ENCODE measurements at places on chromosomes 2 and 18. TPM values are rescaled to one million over a fixed set of nuclear protein-coding genes. Genes with fewer than 3 reads are reported as not detected.
A peak's percentile ranks its signal among the peaks of the same experiment; 100 is the strongest.

GRCh38 chr2:124327303-124327702 lies 302.2 kb downstream of the CNTNAP5 start:
- no peak for DNase-seq

GRCh38 chr2:84652431-84652830 lies 136.1 kb downstream of the DNAH6 start:
- DNase-seq = no peak

DNA sequence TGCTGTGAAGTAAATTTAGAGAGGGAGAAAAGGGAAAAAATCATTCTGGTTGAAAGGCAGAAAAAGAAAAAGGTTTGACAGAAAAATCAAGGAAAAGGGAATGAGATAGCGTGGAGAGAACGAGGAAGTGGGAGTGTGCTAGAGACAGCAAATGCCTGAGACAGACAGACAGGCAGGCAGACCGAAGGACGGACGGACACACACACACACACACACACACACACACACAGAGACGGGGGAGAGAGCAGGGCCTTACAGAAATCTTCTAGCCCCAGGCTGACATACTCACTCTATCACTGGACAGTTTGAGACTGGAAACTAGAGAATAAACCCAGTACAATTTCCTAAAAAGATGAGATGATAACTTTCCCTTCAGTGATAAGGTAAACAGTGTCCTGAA lies 238.4 kb downstream of the ZNF521 start:
- no peak for DNase-seq

MATN3 gene
- 0.25 TPM for total RNA-seq

- peak; percentile 92 for DNase-seq
These were observed at the start of gene IL18R1 for GRCh38 chr2:102355526-102356380. IL18R1 (plus strand) TSS chr2:102355796; CDS start chr2:102362661, 6,865 bp downstream.

NEU2 gene
- not detected for total RNA-seq

DNA sequence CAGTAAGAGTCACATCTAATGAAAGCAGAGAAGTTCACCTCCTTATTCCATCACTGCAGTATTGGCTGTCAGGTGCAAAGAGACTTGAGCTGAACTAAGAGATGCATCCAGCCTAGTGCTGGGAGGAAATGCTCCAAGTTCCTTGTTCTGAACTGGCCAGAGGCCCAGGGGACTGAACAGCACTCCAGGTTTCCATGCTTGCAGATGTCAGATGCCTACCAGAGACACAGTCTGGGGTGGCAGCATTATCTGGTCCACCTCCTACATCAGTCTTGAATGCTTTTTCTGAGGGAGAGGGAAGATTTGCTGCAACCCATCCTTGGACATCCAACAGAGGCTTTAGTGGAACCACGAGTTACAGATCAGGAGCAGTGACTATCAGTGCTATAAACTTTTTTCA lies 331.3 kb downstream of the CYRIA start:
- DNase-seq = no peak

DNA sequence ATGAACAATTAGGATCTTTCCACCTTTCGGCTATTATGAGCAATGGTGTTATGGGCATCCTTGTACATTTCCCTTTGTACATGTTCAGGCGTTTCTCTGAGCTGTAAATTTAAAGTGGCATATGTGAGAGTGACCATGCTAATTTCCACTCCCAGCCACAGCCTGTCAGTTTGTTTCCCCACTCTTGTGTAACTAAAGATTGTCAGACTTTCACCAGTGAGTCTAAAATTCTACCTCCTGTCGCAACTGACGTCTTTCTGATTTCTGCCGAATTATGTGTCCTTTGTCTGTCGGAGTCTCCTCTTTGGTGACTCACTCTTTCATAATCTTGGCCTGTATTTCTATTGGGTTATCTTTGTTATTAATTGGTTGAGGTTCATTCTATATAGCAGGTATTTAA lies 50.7 kb downstream of the TRAPPC12 start:
- DNase-seq = peak; percentile 10

GRCh38 chr2:112644933-112645309 lies 818 bp upstream of the SLC20A1 start:
- DNase-seq = no peak

- DNase-seq = no peak
These were observed 160.4 kb downstream of the HDAC4 start for GRCh38 chr2:239240414-239240881.

DNA sequence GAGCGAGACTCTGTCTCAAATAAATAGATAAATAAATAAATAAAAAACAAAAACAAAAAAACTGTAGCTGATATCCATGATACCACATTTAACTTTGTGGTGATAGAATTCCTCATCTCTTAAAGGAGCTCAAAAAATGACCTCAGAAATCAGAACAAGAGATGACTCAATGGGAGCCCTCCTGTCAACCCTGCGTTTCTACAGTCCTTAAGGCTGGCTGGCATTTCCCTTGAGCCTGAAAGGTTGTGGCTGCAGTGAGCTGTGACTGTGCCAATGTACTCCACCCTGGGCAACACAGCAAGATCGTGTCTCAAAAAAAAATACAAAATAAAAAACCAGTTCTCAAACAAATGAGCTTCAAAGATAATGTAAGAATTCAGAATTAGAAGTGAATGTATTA lies 40.4 kb downstream of the CHST9 start:
- no peak for DNase-seq

DNA sequence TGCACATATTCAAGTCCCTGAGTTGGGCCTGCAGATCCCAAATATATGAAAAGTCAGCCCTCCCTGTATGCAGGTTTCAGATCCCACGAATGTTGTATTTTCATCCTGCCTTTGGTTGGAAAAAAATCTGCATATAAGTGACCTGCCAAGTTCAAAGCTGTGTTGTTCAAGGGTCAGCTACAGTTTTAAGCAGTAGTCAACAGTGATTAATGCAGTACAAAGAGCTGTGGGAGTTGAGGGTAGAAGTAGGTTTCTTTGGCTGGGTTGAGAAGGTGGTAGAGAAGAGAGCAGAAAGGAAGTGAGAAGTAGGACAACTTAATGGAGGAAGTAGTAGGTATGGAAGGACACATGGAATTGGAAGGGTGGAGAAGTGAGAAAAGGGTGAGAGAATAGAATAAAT lies 127.9 kb downstream of the ANKRD44 start:
- DNase-seq = no peak

GRCh38 chr2:16348821-16349515 lies 316.7 kb downstream of the CYRIA start:
- no peak for DNase-seq

DNA sequence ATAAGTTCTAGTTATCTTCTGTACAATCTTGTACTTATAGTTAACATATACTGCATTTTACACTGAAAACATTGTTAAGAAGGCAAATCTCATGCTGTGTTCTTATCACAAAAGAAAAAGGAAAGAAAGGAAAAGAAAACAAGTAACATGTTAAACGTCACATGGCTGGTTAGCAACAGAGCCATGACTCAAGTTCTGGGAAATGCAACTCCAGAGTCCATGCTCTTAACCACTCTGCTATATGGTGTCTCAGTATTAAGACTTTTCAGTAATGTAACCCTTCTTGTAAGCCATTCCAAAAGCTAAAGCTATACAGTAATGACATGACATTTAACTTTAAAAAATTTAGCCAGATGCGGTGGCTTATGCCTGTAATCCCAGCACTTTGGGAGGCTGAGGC lies 181.4 kb downstream of the BARD1 start:
- peak; percentile 23 for DNase-seq

MC4R gene
- 0.32 TPM for total RNA-seq

ANKRD30B gene
- total RNA-seq = not detected

- no peak for DNase-seq
These were observed 57.4 kb upstream of the EPAS1 start for GRCh38 chr2:46239847-46240181.

- DNase-seq = peak; percentile 88
These were observed 2.8 kb downstream of the NCKAP1 start for GRCh38 chr2:183035298-183035953.

FAM124B gene
- total RNA-seq = not detected

GKN2 gene
- total RNA-seq = not detected

DNA sequence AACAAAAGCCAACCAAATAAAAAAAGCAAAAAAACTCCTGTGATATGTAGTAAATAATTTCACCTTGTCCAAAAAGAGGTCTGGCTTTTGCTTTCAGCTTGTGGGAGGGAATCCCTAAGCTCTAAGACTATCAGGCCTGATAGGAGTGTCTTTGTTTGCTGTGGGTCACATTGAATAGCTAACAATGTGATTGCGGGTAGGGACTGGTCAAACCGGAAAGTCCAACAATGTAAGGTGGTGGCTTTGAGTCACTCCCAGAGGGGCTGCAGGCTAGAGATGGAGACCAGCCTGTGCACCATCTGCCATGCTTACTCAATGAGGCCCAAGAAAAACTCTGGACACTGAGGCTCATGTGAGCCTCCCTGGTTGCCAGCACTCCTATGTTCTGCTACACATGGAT lies 192.9 kb downstream of the TFCP2L1 start:
- no peak for DNase-seq

DNA sequence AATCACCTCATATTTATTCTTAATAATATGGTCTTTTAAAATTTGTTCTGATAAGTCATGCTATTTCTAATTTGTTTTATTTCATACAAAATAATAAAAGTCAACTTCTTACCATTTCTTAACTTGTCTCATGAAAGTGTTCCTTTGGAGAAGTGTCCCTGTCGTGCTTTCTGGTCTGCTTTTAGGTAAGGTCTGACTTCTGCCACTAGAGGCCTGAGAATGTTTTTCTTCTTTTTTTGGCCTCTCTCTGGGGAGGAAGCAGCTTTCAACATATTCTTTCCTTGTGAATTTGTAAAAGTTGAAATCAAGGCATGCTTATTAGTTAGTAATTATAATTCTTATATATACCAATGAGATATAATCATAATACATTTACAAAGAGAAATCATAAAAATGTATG lies 39.4 kb downstream of the MAP2 start:
- no peak for DNase-seq

NGEF gene
- total RNA-seq = not detected

ERICH2 gene
- total RNA-seq = not detected

DNA sequence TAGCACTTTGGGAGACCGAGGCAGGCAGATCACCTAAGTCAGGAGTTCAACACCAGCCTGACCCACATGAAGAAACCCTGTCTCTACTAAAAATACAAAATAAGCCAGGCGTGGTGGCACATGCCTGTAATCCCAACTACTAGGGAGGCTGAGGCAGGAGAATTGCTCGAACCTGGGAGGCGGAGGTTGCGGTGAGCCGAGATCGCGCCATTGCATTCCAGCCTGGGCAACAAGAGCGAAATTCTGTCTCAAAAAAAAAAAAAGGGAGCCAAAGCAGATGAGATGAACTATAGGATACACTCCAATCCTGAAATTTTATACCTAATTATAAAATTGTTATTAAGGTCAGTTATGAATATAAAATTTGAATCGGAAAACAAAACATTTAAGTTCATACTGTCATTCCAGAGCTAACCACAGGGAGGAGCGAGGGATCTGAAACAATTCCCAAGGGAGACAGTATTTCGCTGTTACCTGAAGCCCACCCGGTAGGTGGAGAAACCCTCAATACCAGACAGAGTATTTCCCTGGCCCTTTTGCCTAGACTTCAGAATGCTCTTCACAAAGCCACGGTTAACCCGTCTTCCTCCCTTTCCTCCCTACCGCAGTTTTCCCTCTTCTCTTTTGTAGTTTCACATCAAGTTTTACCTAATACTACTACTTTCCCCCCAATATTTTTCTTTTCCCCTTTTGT lies 1.4 kb downstream of the PPM1G start:
- peak; percentile 79 for DNase-seq

- no peak for DNase-seq
These were observed 99.6 kb upstream of the RIOK3 start for GRCh38 chr18:23353459-23353858.

GRCh38 chr2:46801731-46802664 lies 113.6 kb downstream of the MCFD2 start:
- peak; percentile 84 for DNase-seq

EN1 gene
- total RNA-seq = 7.0 TPM

DNA sequence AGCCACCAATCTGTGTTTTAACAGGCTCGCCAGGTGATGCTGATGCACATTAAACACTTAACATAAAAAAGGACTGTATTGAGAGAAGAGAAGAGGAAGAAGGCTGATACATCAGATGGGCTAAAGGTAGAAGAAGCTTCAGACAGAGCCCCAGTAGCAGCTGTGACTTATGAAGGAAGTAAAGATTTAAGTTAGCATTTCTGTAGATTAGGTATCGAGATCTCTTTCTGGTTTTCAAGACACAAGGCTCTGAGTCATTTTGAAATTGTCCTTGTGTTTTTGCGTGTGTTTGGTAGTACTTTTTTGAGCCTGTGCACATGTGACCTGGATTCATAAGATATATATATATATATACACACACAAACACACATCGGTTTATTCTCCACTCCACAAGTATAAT lies 40.6 kb upstream of the GCFC2 start:
- DNase-seq = no peak

GRCh38 chr18:35993013-35993412 lies 20.5 kb downstream of the RMP24 start:
- DNase-seq = no peak

DNA sequence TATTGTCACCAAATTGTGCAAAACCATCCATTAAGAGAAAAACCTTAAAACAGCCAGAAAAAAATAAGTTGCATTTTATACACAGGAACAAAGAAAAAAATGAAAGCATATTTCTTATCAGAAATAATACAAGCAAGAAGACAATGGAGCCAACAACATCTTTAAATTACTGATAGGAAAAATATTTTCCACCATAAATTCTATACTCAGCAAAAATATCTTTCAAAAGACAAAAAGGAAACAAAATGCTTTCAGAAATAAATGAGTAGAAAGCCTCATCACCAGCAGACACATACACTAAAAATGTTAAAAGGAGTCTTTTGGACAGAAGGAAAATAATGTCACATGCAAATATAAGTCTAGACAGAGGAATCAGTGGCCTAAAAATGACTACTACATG lies 106.4 kb upstream of the TRIB2 start:
- DNase-seq = no peak

REG3A gene
- not detected for total RNA-seq

BBS5 gene
- 8.0 TPM for total RNA-seq

- peak; percentile 40 for DNase-seq
These were observed 94.2 kb upstream of the SLC39A10 start for GRCh38 chr2:195562570-195563566.

CCDC150 gene
- 0.65 TPM for total RNA-seq

MDH1 gene
- total RNA-seq = 121 TPM

CSRNP3 gene
- 0.43 TPM for total RNA-seq

DNA sequence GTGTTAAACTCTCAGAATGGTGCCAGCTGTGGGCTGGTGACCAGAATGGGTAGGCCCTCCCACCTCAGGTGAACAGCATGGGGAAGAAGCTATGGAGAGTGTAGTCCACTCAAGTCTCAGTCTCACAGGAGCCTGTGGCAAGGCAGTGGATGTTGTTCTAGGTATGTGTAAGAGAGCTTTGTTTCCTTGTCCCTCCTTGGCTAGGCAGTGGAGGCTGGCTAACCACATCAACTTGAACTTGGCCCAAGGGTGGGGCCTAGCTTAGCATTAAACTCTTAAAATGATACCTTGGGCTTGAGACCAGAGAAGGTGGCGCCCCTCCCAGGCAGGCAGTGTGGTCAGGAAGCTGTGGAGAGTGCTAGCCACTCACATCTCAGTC lies 53.2 kb upstream of the SLC4A10 start:
- no peak for DNase-seq

All from GM23248 (cell line).